ENCODE measurements at places on chromosomes 12 and 14.

DNA sequence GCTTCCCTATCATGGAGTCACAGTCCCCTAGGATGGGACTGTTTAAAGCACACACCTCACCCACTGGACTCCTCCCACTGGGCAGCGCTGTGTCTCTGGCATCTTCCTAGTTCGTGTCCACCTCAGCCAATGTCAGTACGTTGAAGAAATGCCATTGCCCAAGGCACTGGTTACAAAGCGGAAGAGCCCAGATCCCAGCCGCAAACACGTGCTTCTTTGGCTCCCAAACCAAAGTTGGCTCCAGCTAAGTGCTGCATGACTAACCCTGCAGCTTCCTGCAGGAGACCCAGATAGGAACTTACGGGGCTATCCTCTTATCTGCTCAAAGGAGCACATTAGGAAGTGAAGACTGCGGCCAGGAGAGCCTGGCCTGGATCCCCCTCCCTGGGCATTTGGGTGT lies 9.3 kb downstream of the SYNE3 start:
- peak; percentile 58 for DNase-seq

- DNase-seq: no peak
These were observed 4.4 kb downstream of the BLTP3B start for GRCh38 chr12:100138048-100138802.

DNA sequence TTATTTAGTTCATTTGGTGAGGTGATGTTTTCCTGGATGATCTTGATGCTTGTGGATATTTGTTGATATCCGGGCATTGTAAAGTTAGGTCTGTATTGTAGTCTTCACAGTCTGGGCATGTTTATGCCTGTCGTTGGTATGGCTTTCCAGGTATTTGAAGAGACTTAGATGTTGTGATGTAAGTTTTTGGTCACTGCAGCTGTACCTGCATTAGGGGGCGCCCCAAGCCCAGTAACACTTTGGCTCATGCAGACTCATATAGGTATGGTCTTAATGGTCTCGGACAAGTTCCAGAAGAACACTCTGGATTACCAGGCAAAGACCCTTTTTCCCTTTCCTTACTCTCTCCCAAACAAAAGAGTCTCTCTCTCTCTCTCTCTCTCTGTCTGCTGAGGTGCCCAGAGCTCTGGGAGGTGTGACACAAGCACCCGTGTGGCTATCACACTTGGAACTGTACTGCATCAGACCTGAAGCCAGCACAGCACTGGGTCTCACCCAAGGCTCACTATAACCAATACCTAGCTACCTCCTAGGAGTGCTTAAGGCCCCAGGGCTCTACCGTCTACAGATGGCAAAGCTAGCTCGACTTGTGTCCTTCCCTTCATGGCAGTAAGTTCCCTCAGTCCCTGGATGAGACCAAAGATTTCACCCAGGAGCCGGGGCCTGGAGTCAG lies 425.8 kb upstream of the ATXN7L3B start:
- DNase-seq: peak; percentile 20

- no peak for DNase-seq
These were observed 154.3 kb downstream of the TMX1 start for GRCh38 chr14:51394384-51394783.

GRCh38 chr12:131027876-131028586 lies 74.3 kb downstream of the ADGRD1 start:
- DNase-seq: no peak
